Mesenteric fat pad (tissue), 1 donor: ENCODE measurements at places on chromosomes 6 and 20. TPM values are rescaled to one million over a fixed set of nuclear protein-coding genes. Genes with fewer than 3 reads are reported as not detected.

B3GAT2 gene
- total RNA-seq, result not detected

ATAT1 gene
- total RNA-seq, result 8.4 TPM

- DNase-seq, result no peak
Observed at GRCh38 chr6:98838032-98838431, 3.7 kb downstream of the POU3F2 start.

GRCh38 chr20:10105046-10105445 is 70.3 kb downstream of the ANKEF1 start:
- no peak for DNase-seq
